ENCODE measurements at places on chromosomes 16 and 17.

DNA sequence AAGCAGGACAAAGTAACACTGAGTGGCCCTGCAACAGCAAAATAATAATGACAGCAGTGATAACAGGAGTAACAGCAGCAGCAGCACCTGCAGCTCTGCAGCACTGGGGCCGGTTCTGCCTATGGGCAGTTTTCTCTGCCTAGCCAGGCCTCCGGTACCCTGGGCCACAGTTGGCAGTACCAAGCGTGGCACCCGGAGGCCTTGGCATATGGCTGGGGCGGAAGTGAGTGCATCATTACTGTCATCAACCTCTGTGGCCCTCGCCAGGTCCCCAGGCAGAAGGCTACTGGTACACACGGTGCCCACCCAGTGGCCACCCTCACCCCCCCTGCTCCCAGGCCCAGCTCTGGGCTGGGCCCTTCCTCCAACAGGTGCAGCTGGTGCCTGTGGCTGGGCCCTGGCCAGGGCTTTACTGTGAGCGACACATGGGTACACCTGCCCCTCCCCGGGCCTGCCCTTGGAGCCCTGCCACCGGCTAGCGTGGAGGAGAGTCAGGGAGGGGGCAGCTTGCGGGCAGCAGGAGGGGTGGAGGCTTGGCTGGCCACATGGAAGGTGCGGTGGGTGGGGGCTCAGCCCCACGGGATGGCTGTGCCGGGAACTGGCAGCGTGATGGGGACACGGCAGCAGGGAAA lies 3.0 kb downstream of the KCNJ12 start:
- no peak for DNase-seq

DNA sequence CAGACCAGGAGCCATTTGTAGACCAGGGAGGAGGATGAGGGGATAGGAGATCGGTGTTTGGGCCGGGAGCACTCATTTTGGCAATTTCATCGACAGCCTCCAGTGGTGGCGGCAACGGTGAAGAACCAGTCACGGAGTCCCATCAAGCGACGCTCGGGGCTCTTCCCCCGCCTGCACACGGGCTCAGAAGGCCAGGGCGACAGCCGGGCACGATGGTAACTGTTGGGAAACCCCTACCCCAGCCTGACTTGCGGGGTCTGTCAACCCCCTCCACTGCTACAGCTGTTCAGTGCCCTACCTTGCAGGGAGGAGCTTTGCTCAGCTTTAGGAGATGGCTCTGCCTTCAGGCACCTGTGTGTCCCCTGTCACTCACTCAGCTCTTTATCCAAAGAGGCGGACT lies 43.0 kb downstream of the OR1D5 start:
- no peak for DNase-seq

GRCh38 chr17:42111871-42112551 lies 503 bp downstream of the DHX58 start:
- peak; percentile 37 for DNase-seq

- no peak for DNase-seq
Observed at GRCh38 chr16:88415381-88415705, 32.6 kb downstream of the ZNF469 start.

- DNase-seq, result no peak
Observed at GRCh38 chr17:73343168-73343634, 31.4 kb upstream of the CDC42EP4 start.

DNA sequence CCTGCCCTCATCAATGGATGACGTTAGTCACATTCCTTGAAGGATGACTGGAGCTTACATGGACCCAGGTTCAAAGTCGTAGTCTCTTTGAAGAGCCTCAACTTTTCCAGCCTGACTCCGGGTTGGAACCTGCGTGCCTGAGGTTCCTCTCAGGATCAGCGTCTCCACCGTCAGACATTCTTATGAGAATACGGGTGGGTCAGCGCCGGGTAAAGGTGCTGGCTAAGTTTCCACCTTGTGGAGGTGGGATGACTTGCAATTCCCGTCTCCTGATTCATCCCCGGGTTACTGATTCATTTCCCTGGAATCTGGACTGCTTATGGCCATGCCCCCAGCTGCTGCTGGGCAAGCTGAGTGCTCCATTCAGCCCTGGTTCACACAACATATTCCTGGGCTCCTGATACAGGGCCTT lies 38.9 kb upstream of the CMIP start:
- DNase-seq, result no peak

DNA sequence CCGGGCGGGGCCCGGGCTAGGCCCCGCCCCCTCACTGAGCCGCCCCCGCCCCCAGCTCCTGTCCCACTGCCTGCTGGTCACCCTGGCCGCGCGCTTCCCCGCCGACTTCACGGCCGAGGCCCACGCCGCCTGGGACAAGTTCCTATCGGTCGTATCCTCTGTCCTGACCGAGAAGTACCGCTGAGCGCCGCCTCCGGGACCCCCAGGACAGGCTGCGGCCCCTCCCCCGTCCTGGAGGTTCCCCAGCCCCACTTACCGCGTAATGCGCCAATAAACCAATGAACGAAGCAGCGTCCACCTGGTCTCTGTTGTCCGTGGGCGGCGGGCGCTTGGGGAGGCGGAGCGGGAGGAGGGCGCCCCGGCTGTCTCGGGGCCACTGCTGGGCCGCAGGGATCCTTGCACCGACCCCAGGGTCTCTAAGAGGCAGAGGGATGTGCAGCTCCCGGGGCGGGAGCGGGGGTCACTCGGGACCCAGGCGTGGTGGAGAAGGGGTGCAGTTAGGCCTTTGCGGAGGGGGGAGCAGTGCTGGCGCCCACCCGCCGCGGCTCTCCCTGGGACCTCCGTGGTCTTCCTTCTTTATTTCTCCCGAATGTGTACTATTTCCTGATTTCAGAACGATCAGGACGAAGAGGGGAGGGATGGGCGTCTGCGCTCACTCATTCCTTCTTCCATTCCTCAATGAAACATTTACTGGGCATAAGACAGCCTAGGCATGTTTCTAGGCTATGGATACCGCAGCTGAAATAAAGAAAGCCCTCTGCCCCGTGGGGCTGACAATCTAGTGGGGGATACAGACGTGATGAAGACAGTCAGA lies 2.0 kb downstream of the HBZ start:
- no peak for DNase-seq

GRCh38 chr17:28864991-28865849 lies 10.4 kb downstream of the ERAL1 start:
- DNase-seq, result no peak

- no peak for DNase-seq
Observed at GRCh38 chr17:74921769-74922168, 1.3 kb downstream of the USH1G start.

- DNase-seq, result no peak
Observed at GRCh38 chr16:88536971-88537751, 33.0 kb upstream of the ZC3H18 start.

GRCh38 chr16:88539652-88540345 lies 30.4 kb upstream of the ZC3H18 start:
- DNase-seq, result no peak

DNA sequence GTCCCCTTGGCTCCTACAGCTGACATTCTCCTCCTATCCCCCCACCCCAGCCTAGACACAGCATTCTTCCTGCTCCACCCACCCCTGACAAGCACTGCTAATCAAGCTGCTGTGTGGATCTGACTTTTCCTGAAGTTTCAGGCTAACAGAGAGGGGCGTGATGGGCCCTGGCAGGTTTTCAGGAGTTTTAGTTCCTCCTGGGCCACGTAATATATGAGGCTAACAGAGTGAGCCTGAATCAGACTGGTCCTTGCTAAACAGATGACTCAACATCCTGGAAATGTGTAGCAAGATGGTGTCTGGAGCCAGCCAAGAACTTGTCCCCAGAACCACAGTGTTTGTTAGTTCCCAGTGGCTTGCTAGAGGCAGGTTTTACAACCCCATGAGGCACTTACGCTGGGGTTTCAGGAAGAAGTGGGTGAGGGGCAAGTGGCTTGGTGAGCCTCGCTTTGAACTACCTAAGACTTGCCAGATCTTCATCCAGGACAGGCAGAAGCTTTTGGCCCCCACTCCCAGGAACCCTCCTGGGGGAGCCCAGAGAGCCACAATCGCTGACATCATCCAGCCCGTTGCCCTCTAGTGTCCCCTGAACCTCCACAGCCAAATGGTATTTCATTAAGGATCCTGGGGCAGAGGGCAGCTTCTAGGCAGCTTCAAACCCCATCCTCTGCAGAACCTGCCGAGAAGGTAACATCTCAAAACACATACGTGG lies 15.9 kb downstream of the TMEM92 start:
- peak; percentile 8 for DNase-seq

DNA sequence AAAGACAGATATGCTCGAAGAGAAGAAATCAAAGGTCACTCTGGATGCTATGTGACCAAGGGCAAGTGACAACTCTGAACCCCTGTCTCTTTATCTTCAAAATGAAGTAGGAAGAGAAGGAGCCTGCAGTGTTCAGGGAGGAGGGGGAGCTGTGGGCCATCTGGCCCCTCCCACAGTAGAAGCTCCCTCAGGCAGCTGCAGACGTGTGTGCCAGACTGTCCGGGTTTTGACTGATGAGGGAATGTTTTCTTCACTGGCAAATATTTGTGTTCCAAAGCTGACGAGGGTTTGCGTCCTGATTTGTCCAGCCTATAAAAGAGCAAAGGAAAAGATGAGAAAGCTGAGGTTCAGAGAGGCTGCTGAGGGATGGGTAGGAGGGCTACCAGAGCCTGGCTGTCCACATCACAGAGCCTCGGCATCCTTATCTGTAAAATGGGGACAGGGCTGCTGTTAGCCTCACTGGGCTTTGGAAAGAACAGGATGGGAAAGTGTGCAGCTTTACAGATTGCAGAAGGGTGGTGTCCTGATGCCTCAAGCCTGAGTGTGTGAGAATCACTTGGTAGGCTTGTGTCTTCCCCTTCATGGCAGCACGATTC lies 1.8 kb upstream of the GINS2 start:
- no peak for DNase-seq

GRCh38 chr16:50229149-50229726 lies 37.1 kb upstream of the ADCY7 start:
- DNase-seq, result no peak

DNA sequence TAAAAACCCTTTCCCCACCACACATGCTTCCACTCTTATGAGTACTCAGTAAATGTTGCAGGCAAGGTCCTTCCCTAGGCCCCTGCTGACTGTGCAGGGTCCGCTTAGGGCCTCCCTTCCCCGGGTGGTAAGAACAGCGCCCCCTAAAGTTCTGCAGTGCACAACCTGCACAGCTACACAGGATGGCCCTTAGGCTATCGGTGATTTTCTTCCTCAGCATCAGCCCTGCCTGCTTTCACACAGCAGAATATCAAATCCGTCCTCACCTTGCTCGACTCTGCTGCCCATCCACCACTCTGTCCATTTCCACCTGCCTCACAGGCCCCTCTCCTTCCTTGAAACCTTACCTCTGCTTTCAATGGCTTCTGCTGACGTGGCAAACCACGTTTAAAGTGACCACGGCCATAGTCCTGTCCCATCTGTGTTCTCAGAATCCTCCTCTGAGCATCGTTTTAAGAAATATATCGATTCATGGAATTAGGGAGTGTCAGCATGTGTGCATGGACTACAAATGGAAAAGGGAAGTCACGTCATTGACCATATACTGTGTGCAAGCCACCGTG lies 51.4 kb upstream of the TMEM132E start:
- no peak for DNase-seq

GRCh38 chr17:8155996-8156245 lies 3.7 kb upstream of the PER1 start:
- no peak for DNase-seq

GRCh38 chr17:3622977-3623594 lies 13.0 kb downstream of the SHPK start:
- DNase-seq, result no peak

DNA sequence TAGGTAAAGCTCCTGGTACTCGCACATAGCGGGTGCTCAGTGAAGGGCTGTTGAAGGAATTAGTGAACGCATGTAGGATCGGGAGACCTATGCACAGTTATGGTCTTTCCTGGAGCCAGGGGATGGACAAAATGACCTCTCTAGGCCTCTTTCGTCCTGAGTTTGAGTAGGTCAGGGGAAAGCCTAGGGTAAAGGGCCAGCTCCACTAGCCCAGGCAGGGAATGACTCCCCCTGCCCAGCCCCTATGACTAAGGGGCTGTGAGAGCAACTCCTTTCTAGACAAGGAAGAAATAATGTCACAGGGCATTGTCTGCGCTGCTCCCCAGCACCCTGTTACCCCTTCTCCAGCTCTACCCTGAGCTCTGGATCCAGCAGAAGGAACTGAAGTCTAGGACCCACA lies 24.6 kb upstream of the FMNL1 start:
- DNase-seq, result no peak

DNA sequence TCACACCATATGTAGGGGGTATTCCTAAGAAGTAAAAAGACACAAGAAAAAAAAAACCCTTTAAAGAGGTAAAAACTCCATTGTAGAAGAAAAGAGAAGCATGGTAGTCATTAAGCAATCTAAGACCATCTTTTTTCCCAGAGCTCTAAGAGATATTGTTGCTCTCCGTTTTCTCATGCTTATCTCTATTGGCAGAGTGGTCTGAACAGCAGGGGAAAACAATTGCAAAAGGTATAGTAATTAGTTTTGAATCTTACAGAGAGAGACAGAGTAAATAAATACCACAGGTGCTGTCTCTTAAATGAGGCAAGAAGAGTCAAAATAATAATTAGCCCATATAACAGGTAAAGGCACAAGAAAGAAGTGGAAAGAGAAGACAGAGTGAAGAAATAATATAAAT lies 821.4 kb upstream of the CA10 start:
- no peak for DNase-seq

- DNase-seq, result no peak
Observed at GRCh38 chr17:42031584-42031983, 11.7 kb downstream of the NKIRAS2 start.

- peak; percentile 17 for DNase-seq
Observed at GRCh38 chr16:58732545-58733247, 1.4 kb downstream of the GOT2 start.

- DNase-seq, result no peak
Observed at GRCh38 chr17:9895923-9896322, 9.1 kb downstream of the RCVRN start.

DNA sequence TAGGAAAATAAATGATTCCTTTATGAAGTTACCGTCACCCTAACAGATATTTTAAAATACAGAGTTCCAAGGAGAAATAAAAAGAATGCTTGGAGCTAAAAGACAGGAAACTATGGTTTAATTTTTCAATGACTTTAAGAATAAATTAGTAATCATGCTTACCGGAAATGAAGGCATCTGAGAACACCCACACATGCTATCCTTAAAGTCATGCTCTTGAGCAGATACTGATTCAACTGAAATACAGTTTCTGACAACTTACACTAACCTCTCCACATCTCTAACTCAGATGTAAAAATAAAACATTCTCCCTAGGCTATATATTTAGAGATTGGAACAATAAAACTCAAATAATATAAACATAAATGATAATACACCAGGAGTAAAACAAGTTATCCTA lies 7.8 kb downstream of the PSMD12 start:
- no peak for DNase-seq

DNA sequence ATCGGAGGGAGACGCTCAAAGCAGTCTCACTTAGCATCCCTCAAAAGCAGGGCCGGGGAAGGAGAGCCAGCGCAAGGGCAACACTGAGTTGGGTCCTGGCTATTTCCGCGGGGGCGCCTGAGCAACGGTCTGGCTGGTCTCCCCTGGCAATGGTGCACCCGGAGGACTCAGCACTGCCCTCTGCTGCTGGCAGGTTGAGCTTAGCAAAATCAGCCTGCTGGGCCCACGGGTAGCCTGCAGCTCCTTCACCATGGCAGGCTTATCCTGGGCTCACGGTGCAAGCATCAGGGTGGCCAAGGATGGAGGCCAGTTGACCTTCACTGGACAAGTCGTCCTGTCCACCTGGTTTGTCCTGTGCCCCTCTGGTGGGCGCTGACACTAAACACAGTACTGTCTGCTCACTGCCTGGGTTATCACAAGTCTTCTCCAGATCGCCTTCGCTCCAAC lies 14.4 kb upstream of the ALDH3A1 start:
- DNase-seq, result peak; percentile 59

GRCh38 chr17:45341533-45342158 lies 24.8 kb upstream of the MAP3K14 start:
- DNase-seq, result no peak
